ENCODE measurements at places on chromosomes 3 and 15.

DNA sequence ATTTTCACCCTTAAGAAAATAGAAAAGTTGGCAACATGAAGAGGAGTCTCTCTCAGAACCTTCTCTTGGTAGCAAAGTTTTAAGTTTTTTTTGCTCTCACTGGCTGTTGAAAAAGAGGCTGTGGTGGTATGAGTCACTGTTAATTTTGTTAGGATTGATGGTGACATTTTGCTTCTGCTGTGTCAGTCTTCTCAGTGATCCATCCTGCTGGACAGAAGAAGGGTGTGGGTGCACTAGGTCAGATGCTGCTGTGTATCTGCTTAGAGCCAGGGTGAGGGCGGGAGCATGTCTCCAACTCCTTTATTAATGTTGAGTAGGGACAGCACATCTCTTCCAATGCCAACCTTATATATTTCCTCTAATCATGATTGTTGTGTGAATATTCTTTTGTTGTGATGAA is 369.5 kb downstream of the FEZF2 start:
- no peak for DNase-seq

DNA sequence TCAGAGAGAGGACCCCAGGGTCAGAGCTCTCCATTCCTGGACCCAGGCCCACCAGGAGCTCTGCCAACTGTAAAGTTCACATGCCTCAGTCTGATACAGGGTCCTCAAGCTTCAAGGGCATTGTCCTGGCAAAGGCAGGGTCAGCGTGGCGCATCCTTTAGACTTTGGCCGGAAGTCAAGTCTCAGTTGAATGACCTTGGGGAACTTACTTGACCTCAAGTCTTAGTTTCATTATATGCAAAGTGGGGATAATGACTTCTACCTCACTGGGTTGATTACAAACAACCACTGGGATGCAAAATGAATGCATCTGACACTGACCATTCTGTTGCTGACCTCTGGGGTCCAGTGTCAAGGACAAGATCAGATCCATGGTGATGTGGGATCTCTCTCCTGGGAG is 70.6 kb upstream of the CTSH start:
- no peak for DNase-seq

GRCh38 chr3:179474480-179474879 is 23.2 kb upstream of the GNB4 start:
- DNase-seq, result no peak

- no peak for DNase-seq
Observed at GRCh38 chr3:129282727-129283327, 4.2 kb downstream of the HMCES start.

DNA sequence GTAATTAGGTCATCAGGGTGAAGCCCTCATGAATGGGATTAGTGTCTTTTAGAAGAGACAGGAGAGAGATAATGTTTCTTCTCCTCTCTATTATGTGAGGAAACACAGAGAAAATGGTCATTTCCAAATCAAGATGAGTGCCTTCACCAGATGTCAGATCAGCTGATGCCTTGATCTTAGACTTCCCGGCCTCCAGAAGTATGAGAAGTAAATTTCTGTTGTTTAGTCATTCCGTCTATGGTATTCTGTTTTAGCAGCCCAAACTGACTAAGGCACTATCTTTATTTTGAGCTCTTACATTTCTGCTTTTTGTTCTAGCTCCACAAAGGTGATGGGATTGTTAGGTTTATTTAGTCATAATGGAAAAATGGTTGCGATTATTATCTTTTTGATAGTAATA is 273.2 kb upstream of the GADL1 start:
- no peak for DNase-seq

DNA sequence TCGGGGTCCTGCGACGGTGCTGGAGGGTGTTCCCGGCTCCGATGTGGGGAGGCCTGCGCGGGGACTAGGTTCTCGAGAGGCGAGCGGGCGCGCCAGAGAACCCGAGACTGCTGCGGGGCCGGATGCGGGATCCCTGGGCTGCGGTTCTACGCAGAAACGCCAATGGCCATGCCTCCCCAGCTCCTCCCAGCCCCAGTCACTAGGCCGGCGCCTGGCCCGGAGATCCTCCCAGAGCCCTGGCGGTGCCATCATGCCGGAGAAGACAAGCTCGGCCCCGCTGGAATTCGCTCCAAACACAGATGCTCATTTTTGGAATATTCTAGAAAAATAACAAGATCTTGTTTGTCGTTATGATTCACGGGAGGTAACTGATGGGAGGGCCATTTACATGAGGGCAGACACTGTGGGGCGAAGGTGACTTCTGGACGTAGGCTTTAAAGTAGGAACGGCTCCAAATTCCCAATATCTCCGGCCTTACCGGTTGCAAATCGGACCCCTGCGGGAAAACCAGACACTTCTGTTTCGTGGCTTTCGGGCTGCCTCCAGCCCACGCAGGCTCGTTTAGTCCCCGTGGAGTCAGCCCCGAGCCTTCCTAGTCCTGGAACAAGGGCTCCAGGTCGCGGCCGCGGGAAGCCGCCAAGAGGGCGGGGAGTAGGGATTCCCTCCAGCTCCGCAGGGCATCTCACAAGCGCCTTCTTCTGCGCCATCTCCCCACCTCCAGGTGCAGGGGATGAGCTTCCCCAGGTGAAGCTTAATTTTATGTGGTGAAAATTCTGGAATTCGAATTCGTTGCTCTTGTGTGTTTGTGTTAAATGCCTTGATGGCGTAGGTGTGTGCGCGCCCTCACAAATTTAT is 74.8 kb upstream of the POLG start:
- no peak for DNase-seq

- no peak for DNase-seq
Observed at GRCh38 chr3:15241341-15241740, 35.3 kb downstream of the CAPN7 start.

DNA sequence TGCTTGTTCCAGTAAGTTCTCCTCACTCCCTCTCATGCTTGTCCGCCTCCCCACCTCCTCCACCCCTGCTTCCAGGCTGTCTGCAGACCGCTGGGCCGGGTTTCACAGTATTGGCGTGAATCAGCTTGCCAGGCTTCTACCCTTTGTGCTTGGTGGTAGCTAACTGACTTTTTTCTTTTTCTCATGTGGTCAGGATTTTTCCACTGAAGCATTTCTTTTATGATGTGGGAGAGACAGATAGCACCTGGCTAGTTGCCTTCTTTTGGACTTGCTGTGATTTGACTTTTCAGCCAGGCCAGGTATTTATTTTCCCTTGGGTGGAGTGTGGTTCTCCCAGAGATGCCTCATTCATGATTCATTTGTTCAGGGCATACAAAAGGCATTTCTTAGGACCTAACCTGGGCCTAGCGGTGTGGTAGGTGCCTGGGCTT is 60.6 kb downstream of the ST6GAL1 start:
- DNase-seq, result no peak

GRCh38 chr15:78768096-78768495 is 43.2 kb downstream of the ADAMTS7 start:
- no peak for DNase-seq
